ENCODE measurements at places on chromosomes 11 and 22. TPM values are rescaled to one million over a fixed set of nuclear protein-coding genes. Genes with fewer than 3 reads are reported as not detected.

Gene MPZL3
- 8.0 TPM for total RNA-seq

Gene GGTLC2
- not detected for total RNA-seq

Gene SPON1
- total RNA-seq = 11.8 TPM

DNA sequence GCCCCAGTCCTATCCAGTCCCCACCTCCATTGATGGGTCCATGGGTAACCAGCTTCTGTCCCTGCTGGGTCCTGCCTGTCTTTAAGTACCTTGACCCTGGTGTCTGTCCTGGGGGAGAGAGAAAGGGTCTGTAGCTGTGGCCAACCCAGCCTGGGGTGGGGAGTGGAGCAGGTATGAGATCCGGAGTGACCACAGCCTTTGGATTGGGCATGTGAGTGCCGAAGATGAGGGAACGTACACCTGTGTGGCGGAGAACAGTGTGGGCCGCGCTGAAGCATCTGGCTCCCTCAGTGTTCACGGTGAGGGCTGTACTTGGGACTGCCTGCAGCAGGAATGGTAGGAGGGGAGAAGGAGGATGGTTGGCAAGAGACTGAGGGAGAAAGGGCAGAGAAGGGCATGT, 5.2 kb downstream of the ROBO3 start:
- H3K36me3 ChIP-seq = no peaks in the 10 kb centered on the region
- no peak for DNase-seq
- H3K27me3 ChIP-seq = no peaks in the 10 kb centered on the region
- H3K4me1 ChIP-seq = no peaks in the 10 kb centered on the region

GRCh38 chr22:21849489-21849888, 18.0 kb downstream of the MAPK1 start:
- H3K27me3 ChIP-seq = no peaks in the 10 kb centered on the region
- no peak overlapping the region for H3K27ac ChIP-seq
- no peaks in the 10 kb centered on the region for H3K36me3 ChIP-seq
- H3K4me3 ChIP-seq = no peak overlapping the region
- DNase-seq = no peak
- H3K4me1 ChIP-seq = peaks cover under 1% of the 10 kb centered on the region

Gene CPT1B
- 7.4 TPM for total RNA-seq

DNA sequence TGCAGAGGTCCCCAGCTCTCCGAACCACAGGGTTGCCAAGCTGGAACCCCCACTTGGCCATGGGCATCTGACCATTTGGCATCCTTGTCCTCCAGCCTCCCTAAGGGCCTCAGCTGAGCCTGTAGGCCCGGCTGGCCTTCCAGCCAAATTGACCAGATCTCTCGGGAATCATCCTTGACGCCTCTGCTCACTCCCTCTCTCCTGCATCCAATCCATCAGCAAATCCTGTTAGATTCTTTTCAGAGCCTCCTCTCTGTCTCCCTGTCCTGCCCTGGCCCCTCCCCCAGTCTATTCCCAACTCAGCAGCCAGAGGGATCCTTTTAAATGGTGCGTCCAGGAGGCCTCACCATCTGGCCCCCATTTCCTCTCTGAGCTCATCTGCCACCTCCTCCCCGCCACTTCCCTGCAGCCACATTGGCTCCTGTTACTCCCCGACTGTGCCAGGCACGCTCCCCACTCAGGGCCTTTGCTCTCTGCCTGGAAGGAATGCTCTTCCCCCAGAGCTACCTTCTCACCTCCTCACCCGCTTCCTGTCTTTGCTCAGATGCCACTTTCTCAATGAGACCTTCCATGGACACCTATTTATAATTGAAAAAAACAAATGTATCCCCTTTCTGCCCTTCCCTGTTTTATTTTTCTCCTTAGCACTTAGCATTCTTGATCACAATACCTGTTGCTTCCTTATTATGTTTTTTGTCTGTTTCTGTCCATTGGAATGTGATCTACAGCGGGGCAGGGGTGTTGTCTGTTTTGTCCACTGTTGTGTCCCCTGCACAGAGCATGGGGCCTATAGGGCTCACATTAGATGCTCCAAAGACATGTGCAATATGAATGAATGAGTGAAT, 78.1 kb downstream of the NFAM1 start:
- H3K4me3 ChIP-seq = no peak overlapping the region
- H3K27me3 ChIP-seq = no peaks in the 10 kb centered on the region
- H3K4me1 ChIP-seq = no peaks in the 10 kb centered on the region
- H3K27ac ChIP-seq = no peak overlapping the region
- H3K36me3 ChIP-seq = no peaks in the 10 kb centered on the region

DNA sequence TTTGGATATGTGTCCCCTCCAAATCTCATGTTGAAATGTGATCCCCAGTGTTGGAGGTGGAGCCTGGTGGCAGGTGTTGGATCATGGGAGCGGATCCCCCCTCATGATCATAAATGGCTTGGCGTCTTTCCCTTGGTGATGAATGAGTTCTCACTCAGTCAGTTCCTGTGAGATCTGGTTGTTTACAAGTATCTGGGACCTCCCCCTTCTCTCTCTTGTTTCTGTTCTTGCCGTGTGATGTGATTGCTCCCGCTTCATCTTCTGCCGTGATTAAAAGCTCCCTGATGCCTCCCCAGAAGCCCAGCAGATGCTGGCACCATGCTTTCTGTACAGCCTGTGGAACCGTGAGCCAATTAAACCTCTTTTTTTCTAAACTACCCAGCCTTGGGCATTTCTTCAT, 102.2 kb downstream of the SEZ6L start:
- H3K27me3 ChIP-seq = no peaks in the 10 kb centered on the region
- DNase-seq = no peak
- no peak overlapping the region for H3K27ac ChIP-seq

Gene IFITM10
- 0.28 TPM for total RNA-seq

Gene OR51B2
- total RNA-seq = not detected

- no peaks in the 10 kb centered on the region for H3K27me3 ChIP-seq
- DNase-seq = peak; percentile 78
- no peak overlapping the region for H3K4me3 ChIP-seq
Measured at GRCh38 chr11:129364143-129364654, 11.4 kb upstream of the BARX2 start.

GRCh38 chr11:76455331-76455730, 10.5 kb downstream of the EMSY start:
- H3K27ac ChIP-seq = no peak overlapping the region
- no peaks in the 10 kb centered on the region for H3K36me3 ChIP-seq
- H3K27me3 ChIP-seq = no peaks in the 10 kb centered on the region

Gene OR8D1
- total RNA-seq = not detected

- no peak overlapping the region for H3K27ac ChIP-seq
- H3K4me1 ChIP-seq = no peaks in the 10 kb centered on the region
- no peaks in the 10 kb centered on the region for H3K36me3 ChIP-seq
- H3K4me3 ChIP-seq = no peak overlapping the region
Measured at GRCh38 chr22:22999523-22999922, 70.8 kb upstream of the GNAZ start.

DNA sequence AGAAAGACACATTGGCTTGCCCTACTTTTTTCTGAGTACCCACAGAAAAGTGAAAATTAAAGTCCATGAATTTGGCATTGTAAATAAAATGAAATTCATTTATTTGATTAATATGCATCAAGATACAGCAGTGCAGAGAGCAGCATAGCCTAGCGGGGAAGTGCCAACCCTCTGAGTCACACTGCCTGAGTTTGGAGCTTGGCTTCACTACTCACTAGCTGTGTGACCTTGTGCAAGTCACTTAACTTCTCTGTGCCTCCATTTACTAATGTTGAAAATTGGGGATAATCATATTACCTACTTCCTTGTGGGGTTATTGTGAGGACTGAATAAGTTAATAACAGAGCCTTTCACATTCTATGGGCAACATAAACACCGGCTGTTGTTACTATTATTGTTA, 111.5 kb upstream of the CSNK2A3 start:
- no peak for DNase-seq
- H3K27ac ChIP-seq = no peak overlapping the region
- no peaks in the 10 kb centered on the region for H3K4me1 ChIP-seq
